DMS79 treated with DMSO at 0.1 percent for 48 hours (cell line): ENCODE measurements at places on chromosomes 11 and 22.
A peak's percentile ranks its signal among the peaks of the same experiment; 100 is the strongest.

- DNase-seq, result no peak
Observed at GRCh38 chr22:43707648-43708047, 104.5 kb downstream of the EFCAB6 start.

DNA sequence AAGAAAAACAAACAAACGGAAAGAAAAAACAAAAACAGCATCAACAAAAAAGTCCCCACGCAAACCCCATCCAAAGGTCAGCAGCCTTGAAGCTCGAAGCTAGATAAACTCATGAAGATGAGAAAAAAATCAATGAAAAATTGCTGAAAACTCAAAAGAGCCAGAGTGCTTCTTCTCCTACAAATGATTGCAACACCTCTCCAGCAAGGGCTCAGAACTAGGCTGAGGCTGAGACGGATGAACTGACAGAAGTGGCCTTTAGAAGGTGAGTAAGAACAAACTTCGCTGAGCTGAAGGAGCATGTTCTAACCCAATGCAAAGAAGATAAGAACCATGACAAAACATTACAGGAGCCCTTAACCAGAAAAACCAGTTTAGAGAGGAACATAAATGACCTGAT lies 18.4 kb upstream of the FTH1 start:
- DNase-seq, result no peak

DNA sequence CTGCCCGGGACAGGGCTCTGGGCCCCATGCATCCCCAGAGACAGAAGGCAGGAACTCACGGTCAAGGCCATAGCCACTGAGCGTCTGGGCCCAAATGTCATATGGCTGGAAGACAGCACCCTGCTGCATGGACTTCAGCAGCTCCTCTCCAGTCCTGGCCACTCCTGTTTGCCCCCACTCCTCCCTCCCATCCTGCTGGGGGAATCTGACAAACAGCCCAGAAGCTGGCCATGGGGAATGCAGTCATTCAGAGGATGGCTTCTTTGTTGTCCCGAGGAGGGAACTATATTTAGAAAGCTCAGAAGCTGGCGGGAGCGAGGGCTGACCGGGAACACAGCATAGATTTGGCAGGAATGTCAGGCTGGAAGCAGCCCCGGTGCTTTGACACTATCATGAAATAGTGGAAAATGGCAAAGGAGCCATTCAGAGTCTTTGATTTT lies 35.0 kb downstream of the DKK3 start:
- no peak for DNase-seq

- DNase-seq, result no peak
Observed at GRCh38 chr11:74019860-74020259, 11.0 kb upstream of the UCP3 start.

DNA sequence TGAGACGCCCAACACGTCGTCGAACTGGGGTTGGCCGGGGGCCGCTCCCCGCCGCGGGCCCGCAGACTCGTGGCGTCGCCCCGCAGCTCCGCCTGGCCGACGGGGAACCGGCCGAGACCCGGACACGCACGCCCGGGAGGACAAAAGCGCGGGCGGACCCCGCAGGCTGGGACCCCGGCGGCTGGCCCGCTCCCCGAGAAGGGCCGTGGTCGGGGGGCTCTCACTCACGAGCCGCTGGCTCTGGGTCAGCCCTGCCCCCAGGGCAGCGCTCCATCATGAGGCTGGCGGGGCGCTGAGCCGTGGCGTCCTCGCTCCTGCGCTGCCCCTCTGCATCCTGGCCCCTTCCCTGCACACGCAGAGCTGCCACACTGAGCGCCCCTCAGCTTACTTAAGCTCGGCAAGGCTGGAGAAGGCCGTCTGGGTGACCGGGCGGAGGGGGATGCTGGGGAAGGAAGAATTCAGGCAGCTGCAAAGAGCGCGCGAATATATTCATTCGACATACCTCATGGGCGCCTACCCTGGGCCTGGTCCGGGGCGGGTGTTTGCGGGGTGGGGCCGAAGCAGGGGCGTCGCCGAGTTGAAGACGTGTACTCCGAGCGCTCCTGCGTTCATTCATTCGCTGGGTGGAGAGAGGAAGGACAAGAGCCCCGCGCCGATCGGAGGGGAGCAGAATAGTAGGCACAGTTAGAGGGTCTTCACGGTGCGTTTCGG lies 579 bp upstream of the CYB5R2 start:
- DNase-seq, result peak; percentile 40

- DNase-seq, result no peak
Observed at GRCh38 chr11:113494021-113494420, 18.8 kb upstream of the DRD2 start.

GRCh38 chr22:26374391-26375026 lies 54.6 kb upstream of the ASPHD2 start:
- DNase-seq, result peak; percentile 60

GRCh38 chr11:102241026-102241425 lies 76.3 kb upstream of the BIRC3 start:
- DNase-seq, result no peak

GRCh38 chr11:47615249-47615648 lies 21.0 kb upstream of the C1QTNF4 start:
- no peak for DNase-seq

GRCh38 chr22:41285441-41285819 lies 557 bp downstream of the RANGAP1 start:
- DNase-seq, result peak; percentile 4

GRCh38 chr11:62556108-62556874 lies 9.7 kb upstream of the AHNAK start:
- DNase-seq, result peak; percentile 36

DNA sequence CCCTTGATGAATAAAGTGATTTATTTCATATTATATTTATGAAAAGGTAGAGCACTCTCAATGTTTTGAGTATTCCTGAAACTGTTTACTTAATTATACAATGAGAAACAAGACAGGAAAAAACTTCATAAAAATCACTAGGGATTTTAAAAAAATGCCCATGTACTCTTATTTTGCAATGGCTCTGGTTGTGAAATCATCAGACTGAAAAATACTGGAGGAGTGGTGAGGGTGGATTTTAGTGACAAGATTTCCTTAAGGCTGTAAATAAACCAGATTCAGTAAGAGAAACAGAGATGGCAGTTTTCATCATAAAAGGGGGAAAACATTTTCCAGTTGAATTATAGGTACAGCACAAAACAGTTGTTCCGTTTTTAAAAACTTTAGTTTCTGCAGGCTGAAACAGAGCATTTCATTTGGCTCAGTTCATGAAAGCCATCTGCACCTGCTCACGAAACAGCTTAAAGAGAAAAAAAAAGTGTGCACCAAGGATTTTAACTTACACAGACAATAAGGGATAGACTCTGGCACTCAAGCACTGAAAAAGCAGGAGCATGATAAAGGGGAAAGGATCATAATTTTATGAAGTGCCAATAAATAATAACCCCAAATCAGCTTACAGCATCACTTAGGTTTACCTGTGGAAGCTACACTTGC lies 100.7 kb downstream of the MAML2 start:
- peak; percentile 83 for DNase-seq

DNA sequence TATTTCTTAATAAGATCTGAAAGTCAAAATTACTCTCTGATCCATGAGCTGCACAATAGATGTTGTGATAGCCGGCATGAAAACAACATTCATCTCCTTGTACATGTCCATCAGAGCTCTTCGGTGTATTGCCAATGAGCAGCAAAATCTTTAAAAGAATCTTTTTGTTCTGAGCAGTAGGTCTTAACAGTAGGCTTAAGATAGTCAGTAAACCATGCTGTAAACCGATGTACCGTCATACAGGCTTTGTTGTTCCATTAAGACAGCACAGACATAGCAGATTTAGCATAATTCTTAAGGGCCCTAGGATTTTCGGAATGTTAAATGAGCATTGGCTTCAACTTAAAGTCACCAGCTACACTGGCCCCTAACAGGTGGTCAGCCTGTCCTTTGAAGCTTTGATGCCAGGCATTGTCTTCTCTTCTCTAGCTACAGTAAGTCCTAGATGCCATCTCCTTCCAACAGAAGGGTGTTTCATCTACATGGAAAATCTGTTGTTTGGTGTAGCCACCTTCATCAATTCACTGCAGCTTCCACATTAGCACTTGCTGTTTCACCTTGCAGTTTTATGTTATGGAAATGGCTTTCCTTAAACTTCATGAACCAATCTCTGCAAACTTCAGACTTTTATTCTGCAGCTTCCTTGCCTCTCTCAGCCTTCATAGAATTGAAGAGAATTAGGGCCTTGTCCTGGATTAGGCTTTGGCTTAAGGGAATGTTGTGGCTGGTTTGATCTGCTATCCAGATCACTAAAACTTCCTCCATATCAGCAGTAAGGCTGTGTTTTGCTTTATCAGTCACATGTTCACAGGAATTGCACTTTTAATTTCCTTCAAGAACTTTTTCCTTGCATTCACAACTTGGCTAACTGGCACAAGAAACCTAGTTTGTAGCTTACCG lies 28.4 kb downstream of the RRP8 start:
- DNase-seq, result no peak

GRCh38 chr22:23845265-23846080 lies 6.7 kb upstream of the DERL3 start:
- DNase-seq, result no peak

- no peak for DNase-seq
Observed at GRCh38 chr22:38731703-38732161, 24.1 kb downstream of the SUN2 start.

GRCh38 chr11:86978756-86979608 lies 23.8 kb upstream of the FZD4 start:
- DNase-seq, result peak; percentile 9

DNA sequence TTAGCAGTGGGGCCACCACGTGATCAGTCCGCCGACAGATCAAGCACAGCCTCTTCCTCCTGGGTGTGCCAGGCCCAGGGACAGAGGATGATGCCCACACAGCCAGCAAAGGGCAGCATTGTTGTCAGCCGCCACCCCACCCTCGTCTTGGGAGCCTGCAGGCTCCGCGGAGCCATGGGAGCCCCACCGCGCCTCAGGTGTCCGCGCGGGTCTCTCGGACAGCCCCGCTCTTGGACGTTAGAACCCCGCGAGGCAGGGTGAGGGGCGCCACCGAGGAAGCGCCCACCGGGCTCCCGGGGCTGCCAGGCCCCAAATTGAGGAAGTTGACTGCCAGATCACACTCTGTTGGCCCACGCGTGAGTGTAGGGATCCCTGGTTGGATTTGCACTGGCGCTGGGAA lies 83.9 kb upstream of the MS4A8 start:
- no peak for DNase-seq

DNA sequence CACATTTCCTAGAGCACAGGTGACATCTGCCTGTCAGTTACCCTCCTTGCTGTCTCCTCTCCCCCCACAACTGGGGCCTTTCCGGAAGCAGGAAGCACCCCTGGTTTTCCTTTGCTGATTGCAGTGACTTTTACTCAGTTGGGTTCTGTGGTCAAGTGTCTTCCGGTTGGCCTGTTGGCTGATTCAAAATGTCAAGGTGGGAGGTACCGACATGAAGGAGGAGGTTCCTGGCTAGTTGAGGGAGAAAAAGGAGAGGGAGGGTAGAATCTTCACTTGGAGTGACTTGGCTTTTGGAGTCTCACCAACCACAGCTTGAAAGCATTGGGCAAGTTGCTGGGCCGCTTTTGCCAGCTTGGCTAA lies 9.3 kb upstream of the ADAMTS15 start:
- no peak for DNase-seq

DNA sequence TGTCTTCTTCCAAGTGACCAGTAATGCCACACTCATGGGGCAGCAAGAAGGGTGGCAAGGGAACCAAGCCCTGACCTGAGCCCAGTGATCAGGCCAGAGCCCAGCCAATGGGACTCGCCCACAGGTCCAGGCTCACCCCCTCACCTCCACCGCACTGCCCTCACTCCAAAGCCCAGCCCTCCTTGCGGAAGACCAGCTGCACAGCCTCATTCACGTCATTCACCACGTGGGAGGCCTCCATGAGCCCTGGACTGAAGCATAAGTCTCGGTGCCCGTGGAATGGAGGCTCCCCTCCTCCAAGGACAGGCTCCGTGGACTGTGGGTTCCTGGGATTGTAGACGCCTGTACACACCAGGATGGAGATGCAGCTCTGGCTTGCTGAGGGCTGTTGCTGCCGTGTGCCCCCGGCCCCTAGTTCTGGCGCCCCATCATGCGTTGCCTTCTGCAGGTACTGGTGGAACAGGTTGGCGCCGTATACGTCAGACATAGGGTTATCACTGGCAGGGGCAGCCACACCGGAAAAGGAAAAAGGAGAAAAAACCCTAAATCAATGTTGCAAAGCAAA lies 16.8 kb upstream of the TMEM121B start:
- DNase-seq, result no peak

DNA sequence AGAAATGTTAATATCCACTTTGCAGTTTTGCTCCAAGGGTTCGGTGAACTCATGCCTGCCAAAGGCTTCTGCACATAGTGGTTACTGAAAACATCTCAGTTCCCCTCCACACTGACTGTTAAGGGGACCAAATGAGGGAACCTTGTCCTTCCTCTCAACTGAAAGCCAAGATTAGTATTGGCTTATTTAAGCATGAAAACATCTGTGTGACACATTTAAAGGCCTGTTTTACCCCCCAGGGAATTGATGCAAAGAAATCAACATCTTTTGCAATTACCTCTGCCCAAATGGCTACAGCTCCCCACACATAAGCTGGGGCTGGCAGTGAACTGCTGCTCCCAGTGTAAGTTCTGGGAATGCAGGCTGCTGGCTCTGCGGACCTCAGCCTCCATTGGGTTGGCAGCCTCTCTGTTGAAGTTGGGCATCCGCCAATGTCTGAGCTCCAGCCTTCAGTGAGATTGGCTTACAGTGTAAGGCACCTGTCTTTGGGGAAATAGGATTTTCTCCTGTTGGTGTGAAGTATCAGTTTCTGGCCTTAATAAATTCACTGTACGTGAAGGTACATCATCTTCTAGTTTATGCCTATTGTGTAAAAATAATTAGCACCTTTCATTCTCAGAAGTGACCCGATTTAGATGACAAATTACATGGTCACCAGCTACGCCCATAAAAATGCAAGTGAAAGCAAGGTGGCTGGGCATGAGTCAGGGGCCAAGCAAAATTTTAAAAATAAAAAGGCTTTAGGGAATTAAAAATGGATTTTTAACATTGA lies 213.4 kb upstream of the SYN3 start:
- DNase-seq, result no peak

DNA sequence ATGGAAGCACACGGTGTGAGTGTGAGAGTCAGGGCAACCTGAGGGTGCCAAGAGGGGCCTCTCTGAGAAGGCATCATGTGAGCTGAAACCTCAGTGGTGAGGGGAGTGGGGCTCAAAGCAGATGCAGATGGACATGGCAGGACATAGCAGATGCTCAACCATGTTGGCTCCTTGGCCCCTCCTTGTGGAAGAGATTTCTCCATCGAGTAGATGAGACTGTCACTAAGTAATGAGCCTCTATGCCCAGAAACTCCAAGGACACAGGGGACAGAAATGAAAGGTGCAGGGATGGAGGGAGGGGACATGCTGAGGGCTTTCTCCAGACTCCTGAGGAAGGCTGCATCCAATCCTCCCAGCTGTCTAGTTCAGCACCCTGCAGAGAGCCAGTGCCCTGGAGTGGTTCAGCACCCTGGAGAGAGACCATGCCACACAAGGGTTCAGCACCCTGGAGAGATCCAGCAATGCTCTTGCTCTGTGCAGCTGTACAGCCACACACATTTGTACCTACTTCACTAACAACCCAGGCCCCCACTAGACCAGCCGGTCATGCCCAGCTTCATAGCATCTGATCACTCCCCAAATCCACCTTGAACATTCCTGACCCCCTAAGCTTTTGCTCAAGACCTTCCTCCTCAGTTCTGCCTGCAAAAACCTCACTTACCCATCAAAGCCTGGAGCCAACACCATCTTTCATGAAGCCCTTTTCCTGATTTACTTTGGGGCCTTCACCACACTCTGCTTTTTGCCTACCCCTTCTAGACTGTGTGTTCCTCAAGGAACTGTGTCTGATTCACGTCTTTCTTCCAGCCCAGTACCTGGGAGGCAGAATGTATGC lies 252.0 kb downstream of the CTTN start:
- no peak for DNase-seq
